ENCODE measurements at places on chromosomes 13 and 19.

DNA sequence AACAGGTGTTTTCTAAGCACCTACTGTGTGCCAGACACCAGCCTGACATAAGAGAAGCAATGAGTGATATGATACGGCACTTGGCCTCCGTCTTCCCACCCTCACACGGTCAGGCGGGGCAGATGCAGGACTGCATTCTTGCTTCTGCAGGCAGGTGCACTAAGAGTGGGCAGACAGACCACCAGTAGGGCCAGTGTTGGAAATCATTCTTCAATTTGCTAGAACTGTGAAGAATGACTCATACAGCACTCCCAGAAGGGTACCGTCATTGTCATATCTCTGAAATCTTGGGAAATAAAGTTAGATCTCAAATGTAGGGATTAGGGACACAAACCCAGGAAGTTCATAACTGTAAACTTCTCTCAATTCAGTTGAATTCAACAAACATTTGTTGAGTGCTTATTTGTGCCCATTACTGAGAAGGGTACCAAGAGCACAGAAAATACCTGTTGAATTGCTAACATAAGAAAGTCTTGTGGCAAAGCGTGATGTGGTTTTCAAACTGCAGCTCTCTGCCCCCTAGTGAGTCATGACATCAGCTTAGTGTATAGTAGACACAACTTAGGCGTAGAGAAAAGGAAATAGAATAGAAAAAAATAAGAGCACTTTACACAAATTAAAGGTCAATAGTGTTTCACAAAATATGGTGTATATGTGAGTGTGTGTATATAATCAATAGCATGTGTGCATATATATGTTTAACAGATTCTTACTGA, 76.1 kb downstream of the TEX26 start:
- DNase-seq, result no peak

DNA sequence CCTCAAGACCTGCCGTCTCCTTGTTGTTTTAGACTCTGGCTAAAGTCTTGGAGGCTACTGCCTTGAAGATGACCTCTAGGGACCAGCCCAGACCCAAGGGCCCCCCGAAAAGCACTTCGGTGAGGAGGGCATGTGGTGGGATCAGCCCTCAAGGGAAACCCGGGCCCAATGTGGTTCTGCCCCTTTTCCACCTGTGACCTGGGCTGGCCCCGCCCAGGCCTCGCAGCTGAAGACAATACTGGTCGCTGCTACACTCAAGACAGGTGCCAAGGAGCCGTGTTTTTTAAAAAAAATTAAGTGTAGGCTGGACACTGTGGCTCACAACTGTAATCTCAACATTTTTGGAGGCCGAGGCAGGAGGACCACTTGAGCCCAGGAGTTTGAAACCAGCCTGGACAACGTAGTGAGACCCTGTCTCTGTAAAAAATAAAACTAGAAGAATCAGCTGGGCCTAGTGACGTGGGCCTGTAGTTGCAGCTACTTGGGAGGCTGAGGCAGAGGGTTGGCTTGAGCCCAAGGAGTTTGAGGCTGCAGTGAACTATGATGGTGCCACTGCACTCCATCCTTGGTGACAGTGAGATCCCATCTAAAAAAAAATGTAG, 903 bp downstream of the TLE6 start:
- no peak for DNase-seq

DNA sequence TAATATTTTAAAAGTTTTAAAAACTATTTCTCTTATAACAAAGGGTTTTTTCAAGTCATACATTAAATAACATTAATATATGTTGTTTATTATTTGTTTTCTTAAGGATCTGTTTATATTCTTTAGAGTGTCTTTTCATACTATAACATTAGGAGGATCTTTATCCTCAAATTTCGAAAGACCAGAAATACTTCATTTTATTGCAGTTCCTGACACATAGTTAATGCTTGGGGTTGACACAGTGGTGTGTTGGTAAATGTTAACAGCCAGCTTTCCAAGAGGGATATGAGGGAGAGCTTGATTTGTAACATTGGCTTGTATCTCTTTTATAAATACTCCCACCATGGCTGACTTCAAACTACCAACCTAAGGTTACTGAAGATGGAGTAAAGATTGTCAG, 126.6 kb upstream of the KLF5 start:
- DNase-seq, result no peak

DNA sequence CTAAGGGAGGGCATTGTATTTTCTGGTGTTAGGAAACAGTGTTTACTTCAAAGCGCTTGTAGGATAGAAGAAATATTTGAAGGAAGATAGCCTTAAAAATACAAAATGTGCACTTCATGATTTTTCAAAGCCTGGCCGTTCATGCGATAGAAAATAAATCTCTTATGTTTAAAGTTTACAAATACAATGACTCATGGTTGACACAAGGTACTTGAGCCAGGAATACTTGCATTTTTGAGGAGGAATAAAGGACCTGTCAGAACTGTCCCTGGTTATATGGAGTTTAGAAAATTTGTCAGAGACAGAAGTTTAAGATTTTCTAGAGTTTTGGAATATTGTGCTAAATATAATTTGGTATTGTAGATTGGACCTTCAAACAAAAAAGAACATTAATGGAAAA, 1223.2 kb upstream of the SLC10A2 start:
- DNase-seq, result no peak

DNA sequence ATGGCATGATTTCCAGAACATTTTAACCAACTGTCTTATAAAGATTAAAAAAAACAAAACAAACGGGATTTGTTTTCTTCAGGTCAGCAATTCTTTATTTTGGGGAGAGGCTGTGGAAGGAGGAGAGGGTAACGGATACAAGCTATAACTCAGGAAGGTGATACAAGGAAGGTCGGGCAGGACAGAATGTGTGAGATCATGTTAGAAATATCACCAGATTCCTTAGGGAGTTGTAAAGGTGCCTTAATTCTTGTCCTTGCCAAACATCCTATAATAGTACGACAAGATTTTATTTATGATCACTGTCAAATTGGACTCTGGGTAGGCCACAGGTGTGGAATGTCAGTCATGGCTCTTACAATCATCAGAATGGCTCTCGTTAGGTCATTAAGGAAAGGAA, 503.1 kb downstream of the DIAPH3 start:
- DNase-seq, result no peak

- DNase-seq, result no peak
These were observed 263.7 kb downstream of the SLITRK6 start for GRCh38 chr13:85535316-85536084.

GRCh38 chr19:32063601-32064000, 281.8 kb upstream of the ZNF507 start:
- DNase-seq, result peak; percentile 15

- DNase-seq, result no peak
These were observed 1148.2 kb upstream of the PCDH9 start for GRCh38 chr13:68378294-68378693.

- DNase-seq, result no peak
These were observed 37.5 kb upstream of the VSTM2B start for GRCh38 chr19:29488316-29488715.

DNA sequence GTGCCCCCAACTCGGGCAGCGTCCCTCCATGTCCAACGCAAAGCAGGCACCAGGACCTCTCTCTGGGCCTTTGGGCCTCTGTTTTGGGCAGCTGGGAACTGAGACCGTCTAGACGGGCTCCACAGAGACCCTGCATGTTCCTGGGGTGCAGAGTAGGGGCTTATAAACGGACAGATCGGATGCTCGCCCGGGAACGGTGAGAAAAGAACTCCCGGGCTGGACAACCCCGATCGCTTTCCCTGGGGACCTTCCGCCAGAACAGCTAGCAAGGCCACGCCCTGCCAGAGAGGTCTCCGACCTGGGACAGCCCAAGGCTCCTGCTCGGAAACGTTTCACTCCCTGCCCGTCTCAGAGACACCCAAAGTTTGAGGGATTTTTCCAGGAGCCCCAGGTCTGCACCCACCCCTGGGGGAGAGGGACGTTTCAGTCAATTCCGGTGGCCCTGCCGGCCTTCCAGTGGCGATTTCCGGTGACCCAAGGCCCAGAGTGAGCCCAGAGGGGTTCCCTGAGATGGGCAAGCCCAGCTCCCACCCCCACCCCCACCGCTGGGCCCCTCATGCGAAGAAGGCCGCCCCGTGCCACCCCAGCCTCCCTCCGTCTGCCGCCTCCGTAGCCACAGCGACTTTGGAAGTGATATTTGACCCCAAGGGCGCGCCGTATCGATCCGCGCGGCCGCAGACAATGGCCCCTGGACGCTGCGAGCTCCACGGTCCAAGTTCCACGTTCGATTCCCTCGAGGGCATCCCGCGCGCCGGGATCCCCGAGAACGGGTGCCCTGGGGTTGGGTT, 1.7 kb downstream of the NR2F6 start:
- peak; percentile 67 for DNase-seq
